ENCODE measurements at places on chromosomes 2 and 18.

DNA sequence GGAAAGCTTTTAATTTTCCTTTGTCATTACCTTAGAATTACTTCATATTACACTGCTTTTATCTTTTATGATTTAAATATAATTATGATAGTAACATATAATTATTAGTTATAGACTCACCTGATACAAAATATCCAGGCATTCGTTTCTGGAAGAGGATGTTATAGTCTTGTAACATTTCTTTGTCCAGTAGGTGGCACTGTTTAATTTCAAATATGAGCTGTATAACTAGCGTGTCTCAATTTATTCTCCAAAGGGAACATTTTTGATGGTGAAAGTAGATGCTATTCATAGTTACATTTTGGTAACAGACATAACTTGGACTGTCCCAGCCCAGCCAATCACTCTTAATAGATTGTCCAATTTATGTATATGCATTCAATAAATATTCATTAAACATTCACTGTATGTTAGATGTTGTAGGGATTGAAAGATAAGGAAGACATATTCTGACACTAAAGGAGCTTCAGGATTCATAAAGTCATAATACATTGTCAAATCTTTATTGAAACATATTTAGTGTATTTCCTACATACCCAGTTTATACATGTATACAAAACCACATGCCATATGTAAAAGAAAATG lies 19.2 kb downstream of the DAW1 start:
- DNase-seq: peak; percentile 32

DNA sequence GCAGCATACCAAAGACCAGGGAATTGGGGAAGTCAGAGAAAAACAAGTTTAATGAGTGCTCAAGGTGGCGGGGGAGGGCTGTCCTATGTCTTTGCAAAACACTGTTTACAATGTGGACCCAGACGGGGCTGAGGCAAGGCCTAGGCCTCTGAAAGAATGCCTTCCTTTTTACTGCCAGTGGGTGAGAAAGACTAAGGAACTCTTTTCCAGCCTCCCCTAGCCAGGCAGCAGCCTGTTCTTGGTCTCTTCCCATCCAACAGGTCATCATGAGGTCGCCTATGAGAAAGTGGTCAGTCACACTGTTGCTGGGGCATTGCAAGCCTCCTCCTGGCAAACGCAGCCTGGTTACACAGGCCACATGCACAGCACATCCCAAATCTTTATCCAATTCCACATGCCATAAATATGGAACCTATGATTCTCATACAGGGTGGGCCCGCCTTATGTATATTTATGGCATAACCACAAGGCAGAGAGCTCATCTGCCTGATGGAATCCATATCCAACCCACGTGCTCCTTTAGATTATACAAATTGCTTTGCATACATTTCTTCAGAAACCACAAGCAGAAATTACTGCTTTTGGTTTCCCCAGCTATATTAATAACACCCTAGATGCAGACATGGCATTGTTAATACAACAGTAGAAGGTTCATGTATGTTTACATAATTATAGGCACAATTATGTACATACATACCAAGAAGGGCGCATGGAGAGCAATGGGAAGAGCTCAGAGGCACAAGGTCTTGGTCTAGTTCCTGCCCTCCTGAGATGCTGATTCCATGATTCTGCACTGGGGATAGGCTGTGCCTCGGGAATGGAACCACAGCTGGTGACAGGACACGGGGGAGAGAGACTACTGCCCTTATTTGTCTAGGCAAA lies 48.6 kb downstream of the NRP2 start:
- DNase-seq: no peak

DNA sequence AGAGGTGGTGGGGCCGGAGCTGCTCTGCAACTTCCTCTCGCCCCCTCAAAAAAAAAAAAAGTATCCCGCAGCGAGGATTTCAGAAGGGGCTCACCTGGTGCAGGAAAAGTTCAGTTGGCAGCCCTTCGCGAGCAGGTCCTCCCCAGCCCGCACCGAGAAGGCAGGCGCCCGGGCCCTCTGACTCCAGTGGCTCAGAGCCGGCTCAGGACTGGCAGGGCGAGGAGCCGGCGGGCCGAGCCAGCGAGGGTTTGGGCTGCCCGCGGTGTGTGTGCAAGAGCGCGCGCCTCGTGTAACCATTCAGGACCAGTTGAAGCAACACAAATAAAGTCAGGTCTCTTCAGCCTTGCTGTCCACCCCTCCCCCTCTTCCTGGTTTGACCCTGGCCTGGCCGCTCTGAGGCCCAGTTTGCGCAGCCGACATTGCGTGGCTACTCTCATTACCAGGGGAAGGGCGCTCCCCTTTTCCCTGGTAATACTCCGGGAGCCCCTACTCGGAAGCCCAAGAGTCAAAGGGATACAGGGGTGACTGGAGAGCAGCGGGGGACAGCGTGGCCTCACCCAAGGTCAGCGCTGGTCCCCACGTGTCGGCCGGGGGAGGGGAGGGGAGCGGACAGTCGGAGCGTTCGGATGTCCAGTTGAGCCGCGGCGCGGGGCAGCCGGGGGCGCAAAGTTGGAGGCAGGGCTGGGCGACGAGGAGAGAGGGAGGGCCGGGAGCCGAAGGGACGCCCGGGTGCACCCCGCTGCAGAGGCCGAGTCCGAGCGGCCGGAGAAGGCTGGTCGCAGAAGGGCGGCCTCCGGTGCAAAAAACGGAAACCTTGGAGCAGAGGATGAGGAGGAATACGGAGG lies 12.3 kb downstream of the EN1 start:
- DNase-seq: no peak

DNA sequence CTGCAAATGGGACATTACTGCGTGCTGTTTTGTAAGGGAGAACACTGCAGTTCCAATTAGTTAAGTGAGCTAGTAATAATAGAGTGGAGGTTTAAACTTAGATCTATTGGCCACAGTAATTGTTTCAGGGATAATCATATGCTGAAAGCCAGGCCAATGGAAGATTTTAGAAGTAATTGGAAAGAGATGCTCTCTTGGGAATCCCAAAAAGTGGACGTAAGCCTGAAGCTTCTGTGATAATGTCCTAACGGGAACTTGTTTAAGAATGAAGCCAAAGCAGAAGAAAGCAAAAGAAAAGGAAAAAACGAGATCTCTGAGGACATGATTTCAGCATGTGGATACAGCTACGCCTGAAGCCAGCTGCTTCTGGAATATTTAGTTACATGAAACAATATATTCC lies 594.6 kb downstream of the SLC4A3 start:
- no peak for DNase-seq

GRCh38 chr2:73268830-73269685 lies 15.2 kb downstream of the FBXO41 start:
- peak; percentile 61 for DNase-seq

DNA sequence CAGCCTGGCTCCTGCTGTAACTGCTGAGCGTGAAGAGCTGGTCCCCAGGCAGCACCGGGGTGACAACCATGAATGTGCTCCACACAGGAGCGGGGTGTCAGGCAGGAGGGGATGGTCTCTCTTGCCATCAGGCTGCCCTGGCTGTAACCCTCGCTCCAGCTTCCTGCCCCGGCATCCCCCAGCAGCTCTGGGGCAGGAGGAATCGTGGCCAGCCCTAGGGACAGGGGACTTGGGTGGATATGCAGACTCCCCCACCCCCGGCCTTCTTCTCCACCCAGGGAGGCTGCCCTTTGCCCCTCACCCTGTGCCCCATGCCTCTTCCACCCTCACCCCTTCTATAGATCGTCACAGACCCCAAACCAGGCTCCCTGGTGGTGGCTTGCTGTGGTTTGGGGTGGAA lies 69.4 kb upstream of the SMAD7 start:
- no peak for DNase-seq

GRCh38 chr18:58862356-58862755 lies 2.3 kb upstream of the ZNF532 start:
- peak; percentile 33 for DNase-seq

GRCh38 chr2:10989782-10990181 lies 78.0 kb downstream of the KCNF1 start:
- no peak for DNase-seq

DNA sequence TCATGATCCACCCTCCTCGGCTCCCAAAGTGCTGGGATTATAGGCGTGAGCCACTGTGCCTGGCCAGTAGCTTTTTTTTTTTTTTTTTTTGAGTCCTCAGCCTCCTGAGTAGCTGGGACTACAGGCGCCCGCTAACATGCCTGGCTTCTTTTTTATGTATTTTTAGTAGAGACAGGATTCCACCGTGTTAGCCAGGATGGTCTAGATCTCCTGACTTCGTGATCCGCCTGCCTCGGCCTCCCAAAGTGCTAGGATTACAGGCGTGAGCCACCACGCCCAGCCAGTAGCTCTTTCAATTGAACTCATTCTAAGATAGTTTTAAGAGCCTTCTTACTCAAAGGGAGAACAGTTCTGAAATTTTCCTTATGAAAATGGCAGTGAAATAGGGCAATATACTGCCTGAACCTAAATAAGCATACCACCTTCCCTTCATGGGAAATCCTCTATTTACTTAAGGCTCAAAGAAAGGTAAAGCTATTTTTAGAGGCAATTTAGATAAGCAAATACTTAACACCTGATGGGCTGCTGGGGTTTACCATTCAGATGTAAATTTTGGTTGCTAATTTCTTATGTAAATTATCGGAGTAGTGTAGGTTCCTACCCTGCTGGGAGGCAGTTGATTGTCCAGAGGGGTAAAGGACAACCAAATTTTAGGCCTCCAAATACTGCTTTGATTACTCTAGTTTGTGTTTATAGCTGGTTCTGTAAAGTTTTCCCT lies 144.7 kb downstream of the GREB1L start:
- DNase-seq: no peak

- peak; percentile 5 for DNase-seq
These were observed 22.9 kb downstream of the RBM43 start for GRCh38 chr2:151238527-151239487.

DNA sequence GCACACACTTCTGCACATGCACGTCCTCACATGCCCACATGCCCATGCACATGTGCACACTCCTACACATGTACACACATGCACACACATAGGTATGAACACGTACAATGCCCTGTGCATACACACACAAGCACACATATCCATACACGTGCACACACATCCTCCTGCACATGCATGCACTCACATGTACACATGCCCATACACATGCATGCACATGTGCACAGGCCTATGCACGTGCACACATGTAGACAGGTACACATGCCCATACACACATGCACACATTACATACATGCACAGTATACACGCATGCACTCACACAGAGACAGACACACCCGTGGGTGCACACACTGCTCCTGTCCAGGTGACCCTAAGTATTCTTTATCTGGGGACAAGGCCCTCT lies 34.3 kb downstream of the GPC1 start:
- DNase-seq: no peak

GRCh38 chr18:3528231-3528630 lies 78.3 kb downstream of the TGIF1 start:
- DNase-seq: no peak

DNA sequence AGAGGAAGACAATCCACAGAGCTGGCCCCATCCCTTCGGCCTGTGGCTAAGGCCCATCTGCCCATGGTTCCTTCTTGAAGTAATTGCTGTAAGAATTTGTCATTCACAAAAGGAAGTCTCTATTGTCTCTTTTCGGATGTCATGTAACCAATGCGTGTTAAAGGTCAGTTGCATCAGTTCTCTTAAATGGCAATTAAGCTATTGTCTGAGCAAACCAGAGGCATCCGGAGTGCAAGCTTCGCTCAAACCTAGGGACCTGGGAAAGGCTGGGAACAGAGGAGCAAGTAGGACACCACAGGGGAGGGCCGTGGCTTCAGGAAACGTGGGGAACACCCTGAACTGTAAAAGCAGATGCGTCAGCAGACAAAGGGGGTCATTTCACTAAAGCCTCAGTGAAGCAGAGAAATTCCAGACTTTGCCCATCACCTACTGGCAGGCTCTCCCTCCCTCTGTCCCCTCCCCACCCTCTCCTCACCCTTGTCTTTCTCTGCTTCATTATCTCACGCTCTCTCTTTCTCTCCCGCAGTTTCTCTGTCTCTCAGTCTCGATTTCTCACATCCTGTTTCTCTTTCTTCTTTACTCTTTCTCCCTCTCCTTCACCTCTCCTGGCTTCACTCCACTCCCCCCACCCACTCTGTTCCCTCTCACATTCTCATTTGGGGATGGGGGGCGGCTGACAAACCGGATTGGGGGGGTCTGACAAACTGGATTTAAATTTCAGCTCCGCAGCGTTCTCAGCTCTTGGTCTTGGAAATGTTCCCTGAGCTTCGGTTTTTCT lies 204.6 kb upstream of the TNP1 start:
- no peak for DNase-seq

DNA sequence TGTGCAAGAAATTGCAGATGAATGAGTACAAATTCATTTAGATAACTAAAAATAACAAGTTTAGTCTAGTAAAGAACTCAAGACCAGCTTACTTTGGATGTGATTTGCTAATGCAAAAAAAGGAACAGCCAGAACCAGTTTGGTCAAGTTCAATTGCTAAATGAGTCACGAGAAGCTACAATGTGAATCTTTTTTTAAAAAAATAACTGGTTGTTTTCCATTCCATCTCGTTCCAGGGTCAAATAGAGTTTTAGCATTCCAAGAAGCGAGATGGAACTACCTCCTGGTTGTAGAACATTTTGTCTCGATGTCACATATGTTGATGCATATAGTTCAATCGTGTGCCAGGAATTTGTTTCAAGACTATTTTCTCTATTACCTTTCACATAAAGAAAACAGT lies 65.0 kb upstream of the IKZF2 start:
- no peak for DNase-seq

DNA sequence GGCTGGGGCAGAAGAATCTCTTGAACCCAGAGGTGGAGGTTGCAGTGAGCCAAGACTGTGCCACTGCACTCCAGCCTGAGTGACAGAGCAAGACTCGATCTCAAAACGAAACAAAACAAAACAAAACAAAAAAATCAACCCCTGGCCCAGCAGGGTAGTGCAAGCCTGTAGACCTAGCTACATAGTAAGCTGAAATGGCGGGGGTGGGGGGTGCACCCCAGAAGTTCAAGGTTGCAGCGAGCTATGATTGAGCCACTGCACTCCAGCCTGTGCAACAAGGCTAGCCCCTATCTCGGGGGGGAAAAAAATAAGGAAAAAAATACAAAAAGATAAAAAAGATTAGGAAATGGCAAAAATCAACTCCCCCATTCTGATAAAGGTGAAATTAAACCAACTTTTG lies 6.4 kb downstream of the ATL2 start:
- DNase-seq: no peak

- DNase-seq: no peak
These were observed 16.1 kb downstream of the LGALSL start for GRCh38 chr2:64470071-64470470.

DNA sequence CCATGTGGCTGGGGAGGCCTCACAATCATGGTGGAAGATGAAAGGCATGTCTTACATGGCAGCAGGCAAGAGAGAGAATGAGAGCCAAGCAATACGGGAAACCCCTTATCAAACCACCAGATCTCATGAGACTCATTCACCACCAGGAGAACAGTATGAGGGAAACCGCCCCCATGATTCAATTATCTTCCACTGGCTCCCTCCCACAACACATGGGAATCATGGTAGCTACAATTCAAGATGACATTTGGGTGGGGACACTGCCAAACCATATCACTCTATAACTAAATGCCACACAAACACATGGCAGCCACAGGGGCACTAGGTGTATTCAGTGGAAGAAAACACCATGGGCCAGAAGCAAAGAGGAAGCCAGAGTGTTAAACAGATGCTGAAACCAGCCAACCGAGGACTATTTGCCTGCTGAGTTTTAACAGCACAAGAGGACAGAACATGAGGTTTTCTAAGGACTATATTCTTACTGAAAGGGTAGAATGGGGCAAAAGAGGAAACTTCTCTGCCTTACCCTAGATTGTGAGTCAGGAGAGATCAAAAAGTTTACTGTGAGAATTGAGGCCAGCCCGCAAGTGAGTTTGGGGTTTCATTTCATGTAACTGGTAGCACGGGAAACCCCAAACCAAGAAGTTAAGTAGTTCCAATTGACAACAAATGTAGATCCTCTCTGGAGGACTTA lies 49.2 kb downstream of the SIGLEC15 start:
- no peak for DNase-seq

- DNase-seq: no peak
These were observed 187.8 kb downstream of the FTCDNL1 start for GRCh38 chr2:199663157-199663556.

All from SHP77 treated with DMSO at 0.1 percent for 48 hours (cell line).